Foreskin fibroblast (primary cell): ENCODE measurements at places on chromosomes 7 and 10.

GRCh38 chr7:151101621-151102396 lies 15.5 kb downstream of the AGAP3 start:
- no peak for DNase-seq

GRCh38 chr10:113651021-113651420 lies 12.8 kb downstream of the NRAP start:
- DNase-seq: no peak

GRCh38 chr7:104929921-104930320 lies 84.1 kb upstream of the KMT2E start:
- no peak for DNase-seq

GRCh38 chr10:71547876-71548846 lies 151.4 kb downstream of the CDH23 start:
- peak; percentile 12 for DNase-seq

- no peak for DNase-seq
Measured at GRCh38 chr7:155590215-155591018, 44.1 kb upstream of the CNPY1 start.

- no peak for DNase-seq
Measured at GRCh38 chr7:28874001-28874400, 84.1 kb downstream of the TRIL start.

DNA sequence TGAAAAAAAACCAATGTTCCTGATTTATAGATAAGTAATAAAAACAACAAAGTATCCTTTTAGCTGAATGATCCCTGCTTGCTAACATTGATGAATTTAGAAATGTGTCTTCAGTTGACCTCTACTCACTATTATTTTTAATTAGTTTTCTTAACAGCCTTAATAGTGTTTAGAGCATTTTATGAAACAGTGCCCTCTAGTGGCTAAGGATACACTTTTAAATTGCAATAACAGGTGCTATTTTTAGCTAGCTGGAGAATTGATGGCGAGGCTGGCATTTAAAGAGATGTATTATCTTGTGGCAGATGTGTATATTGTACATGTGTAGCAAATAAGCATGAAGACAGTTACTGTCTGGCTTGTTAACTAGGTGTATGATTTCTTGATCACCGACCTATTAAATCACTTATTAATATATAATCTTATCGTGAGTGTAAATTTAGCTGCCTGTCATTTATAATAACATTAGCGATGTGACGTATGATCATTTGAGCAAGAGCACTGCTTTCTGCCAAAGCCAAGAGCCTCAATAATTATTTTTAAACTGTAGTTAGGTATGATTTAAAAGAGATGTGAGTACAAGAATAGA lies 451.9 kb downstream of the DPP6 start:
- DNase-seq: no peak

DNA sequence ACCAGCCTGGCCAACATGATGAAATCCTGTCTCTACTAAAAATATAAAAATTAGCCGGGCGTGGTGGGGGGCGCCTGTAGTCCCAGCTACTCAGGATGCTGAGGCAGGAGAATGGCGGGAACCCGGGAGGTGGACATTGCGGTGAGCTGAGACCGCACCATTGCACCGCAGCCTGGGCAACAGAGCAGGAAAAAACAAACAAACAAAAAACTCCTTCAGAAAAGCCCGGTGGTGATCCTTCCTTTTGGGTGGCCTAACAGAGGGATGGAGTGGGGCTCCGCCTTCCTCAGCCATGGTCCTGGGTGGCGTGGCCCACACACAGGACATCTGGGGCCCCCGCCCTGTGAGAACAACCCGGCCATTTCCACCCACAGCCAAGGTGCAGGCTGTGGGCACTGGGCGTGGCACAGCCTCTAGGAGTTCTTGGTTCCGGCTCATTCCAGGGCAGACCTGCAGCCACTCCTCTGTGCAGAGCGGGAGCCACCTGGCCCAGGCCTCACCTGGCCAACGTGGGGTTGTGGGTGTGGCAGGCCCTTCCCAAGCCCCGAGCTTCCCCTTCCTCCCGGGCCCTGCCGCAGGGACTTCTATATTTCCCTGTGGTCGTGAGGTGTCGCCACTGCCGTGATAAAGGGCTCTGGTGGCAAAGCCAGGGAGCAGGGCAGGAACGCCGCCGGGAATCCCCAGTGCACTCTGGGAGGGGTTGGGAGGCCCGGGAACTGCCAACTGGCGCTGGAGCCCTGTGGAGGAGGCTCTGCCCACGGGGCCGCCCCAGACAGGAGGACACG lies 37.6 kb downstream of the GET4 start:
- no peak for DNase-seq
